ENCODE measurements at places on chromosomes 11 and 22.

DNA sequence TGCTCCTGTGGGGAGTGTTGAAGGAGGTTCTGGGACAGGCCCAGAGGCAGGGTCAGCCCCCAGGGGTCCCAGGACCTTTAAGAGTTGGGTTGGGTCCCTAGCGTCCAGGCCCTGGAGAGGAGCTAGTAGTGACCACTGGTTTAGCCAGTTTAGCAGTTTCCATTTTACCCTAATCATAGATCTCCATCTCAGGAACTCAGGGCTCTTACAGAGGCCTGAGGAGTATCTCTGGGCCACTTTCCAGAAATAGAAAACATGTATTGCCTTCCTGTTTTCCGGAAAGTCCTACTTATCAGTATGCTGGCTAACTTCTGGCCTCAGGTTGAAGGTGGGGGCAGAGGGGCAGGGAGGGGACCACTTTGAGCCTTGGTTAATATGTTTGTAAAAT is 13.5 kb downstream of the NCF4 start:
- no peak for DNase-seq

DNA sequence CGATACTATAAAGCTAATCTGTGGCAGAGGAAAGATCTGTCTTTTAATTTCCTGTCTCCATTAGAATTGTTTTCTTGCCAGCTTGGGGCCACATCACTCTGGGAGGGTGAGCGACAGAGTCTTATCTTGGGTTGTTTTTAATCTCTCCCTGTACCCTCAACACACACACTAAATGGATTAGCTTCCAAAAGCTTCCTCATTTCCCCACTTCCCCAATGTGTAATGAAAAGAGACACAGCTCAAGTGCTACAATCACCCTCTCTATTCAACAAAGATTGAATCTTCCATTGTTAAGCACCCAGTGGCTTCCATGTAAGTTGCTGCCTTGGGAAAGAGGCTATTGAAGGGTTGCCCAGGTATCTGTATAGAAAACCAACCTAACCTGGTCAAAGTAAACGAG is 6.1 kb upstream of the ASCL3 start:
- DNase-seq = no peak

DNA sequence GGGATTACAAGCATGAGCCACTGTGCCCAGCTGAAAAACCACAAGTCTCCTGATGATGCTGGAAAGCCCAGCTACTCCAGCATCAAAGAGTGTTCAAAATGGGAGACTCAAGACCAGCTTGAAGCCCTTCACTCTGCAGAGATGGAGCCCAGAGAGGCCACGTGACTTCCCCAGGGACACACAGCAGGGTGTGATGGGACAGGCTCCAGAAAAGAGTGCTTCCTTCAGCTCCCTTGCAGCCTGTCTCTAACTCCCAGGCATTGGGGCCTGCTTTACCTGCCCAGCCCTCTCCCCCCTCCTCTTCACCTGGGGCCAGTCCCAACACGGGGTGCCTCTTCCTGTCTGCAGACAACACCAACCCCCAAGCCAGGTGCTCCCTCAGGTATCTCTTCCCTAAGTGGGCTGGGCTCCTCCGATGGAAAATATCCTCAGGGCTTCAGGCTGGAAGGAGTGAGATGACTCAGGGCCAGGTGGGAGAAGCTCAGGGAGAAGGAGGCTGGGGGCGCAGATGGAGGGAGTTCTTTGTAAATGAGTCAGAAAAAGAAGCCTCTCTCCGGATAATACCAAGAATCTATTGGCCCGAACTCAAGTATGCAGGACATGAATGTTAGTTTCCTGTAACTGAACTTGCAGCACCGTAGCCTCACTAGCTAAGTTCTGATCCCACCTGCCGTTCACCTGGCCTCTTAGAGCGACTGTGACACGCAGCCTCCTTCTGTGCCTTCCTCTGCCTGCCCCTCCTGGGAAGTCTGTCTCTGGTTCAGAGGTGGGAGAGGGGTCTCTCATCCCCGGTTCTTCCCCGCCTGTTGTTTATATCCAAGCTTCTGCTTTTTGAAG is 326.6 kb downstream of the MN1 start:
- DNase-seq = no peak

DNA sequence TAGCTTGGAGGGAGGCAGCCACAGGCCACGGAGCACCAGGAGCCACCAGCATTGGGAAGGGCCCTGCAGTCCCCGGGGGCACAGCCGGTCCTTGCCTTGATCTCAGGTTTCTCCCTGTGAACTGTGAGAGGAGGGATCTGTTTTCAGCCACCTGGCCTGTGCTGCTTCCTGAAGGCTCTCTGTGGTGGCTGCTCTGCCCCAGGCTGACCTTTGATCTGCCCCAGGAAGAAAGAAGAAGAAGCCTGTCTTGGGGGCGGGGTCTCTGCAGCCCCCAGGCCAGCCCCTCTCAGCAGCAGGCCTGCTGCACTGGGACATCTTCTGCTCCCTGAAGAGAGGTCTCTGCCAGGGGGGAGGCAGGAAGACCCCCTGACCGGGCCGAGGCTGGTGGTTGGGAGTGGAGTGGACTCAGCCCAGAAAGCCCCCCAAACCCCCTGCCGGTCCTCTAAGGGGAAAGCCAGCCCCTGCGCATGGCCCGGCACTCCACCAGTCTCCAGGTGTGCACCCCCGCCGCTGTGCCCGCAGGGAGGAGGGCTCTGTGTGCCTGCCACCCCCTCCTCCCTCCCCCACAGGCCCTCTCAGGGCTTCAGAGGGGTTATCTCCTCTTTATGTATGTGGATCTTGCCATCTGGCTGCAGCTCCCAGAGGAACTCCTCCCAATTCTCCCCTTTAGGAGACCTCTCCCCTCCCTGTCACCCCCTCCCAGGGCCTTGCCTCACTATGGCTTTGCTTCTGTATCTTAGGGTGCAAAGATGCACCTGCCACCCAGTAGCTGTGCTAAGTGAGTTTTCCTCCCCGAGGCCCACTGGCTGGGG is 675.3 kb downstream of the BRD1 start:
- DNase-seq = no peak

- DNase-seq = no peak
Measured at GRCh38 chr11:46759196-46759595, 40.2 kb downstream of the F2 start.

- no peak for DNase-seq
Measured at GRCh38 chr22:43528601-43529360, 117.0 kb downstream of the MPPED1 start.

DNA sequence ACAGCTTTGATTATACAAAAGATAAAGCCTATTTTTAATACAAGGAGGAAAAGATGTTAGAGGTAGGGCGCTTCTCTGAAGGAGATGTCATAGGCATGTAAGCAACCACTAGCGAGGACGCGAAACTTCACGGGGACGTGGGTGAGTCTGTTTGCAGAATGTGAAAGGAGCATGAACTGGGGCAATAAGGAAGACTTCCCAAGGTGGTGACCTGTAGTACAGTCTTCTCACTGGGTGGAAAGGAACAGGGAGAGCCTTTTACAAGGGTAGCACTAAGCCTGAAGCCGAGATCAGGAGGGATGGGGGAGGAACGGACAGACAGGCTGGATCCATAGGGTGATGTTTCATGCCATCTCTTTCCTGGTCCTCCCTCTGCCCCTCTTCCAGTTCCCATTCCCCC is 10.0 kb upstream of the MICAL2 start:
- DNase-seq = no peak

DNA sequence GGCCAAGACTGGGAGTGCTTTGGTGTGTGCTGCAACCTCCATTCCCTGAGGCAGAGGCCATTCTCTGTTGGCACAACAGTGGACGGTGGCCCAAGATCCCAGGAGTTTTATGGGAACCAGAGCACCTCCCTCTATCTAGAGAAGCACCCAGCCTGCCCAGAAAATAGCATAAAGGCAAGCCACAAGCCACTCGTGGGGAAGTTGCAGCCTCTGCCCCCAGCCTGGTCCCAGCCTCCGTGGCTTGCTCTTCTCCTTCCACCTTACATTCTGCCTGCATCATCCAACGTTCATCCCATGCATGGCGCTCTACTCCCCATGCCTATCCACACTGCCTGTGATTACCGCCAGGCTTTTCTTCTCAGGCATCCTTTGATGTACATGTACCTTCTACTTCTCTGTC is 15.8 kb downstream of the IL17RA start:
- no peak for DNase-seq

DNA sequence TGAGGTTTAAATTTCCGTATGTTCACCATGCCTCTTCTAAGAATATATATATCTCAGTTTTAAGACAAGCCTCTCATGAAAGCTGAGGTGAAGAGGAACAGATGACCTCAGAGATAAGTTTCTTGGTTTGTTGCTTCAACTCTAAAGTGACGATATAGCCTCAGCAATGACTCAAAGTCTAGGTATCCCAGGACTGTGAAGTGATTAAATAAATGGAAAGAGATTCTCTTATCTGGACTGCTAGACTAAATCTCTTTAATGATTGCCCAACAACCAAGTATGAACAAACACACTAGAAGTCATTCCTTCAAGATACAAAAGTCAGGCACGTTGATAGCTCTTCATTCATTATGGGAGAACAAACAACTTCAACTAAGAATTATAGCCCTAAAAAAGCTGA is 15.3 kb downstream of the CADM1 start:
- DNase-seq = no peak

GRCh38 chr11:3220101-3220500 is 1.5 kb upstream of the MRGPRG start:
- no peak for DNase-seq

- DNase-seq = peak; percentile 32
Measured at GRCh38 chr11:118939953-118940598, 14.3 kb upstream of the BCL9L start.

DNA sequence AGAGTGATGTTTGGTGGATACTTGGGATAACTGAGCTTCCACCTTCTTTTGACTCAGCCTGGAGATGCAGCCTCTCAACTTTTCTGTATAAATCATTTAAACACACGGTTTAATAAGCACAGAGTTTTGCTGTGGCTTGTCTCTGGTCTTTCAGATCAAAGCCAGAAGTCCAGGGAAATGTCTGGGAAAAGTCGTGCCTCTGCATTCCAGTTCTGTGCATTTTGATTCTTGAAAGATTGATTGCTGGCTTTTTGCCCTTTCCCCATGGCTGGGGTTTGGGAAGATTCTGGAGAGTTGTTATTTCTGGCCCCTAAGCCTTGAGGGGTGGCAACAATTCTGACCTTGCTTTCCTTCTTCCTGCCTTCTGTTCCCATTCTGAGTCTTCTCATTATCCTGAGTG is 154.1 kb downstream of the COMMD9 start:
- no peak for DNase-seq

- no peak for DNase-seq
Measured at GRCh38 chr11:132414451-132414850, 1044.0 kb downstream of the NTM start.

- no peak for DNase-seq
Measured at GRCh38 chr11:5336331-5336730, 7.0 kb downstream of the OR51B5 start.

GRCh38 chr11:92675303-92675702 is 294.1 kb upstream of the MTNR1B start:
- no peak for DNase-seq

DNA sequence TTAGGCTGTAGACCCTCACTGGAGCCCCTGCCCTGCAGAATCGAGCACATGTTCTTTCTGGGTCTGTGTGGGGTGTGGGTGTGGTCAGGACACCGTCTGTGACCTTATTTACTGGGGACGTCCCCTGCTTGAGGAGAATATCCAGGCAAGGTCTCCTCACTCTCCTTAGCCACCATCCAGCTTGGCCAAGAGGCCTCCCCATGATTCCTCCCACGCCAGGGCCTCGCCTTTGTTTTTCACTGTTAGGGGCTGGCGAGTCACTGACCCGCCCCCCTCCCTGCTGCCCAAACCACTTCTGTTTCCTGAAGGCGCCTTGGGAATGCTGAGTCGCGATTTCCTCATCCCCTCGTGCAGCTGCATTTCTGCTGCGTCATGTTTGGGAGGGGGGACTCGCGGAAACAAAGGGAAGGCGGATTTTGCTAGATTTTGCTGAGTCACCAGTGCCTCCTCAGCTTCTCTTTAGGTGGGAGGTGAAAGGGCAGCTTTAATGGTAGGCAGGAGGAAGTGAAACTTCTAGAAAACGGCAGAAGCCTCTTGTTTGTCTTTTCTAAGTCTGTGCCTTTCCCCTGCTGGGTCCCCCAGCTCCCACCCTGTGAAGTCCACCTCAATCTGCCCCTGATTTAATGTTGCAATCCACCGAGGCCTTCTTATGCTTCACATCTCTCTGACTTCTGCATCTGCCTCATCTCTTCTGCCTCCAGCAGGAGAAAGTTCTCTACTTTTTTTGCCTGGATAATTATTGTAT is 4.0 kb upstream of the HMOX1 start:
- DNase-seq = no peak

GRCh38 chr11:27754035-27755017 is 54.1 kb upstream of the BDNF start:
- no peak for DNase-seq

GRCh38 chr11:44687388-44687787 is 39.4 kb upstream of the TSPAN18 start:
- no peak for DNase-seq

GRCh38 chr11:14232652-14233051 is 126.3 kb downstream of the RRAS2 start:
- DNase-seq = no peak

- DNase-seq = no peak
Measured at GRCh38 chr11:69899957-69900821, 81.0 kb upstream of the FGF3 start.

DNA sequence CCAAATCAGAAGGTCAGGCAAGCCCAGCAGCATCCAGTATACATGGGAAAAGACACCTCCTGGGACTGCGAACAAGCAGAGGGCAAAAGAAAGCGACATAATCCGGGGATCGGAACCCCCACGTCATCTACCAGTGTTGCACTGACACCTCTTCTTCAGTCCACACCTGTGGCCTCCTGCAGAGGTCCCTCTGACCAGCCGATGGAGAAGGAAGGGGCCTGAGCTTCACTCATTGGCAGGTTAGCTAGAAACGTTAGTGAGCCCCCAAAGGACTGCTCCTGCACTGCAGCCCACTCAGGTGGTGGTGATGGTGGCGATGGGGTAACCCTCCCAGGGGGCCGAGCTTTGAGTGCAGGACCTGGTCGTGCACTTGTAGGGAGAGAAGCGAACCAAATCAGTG is 22.1 kb downstream of the ASCL2 start:
- no peak for DNase-seq

GRCh38 chr11:86676010-86676409 is 3.6 kb upstream of the ME3 start:
- DNase-seq = no peak

DNA sequence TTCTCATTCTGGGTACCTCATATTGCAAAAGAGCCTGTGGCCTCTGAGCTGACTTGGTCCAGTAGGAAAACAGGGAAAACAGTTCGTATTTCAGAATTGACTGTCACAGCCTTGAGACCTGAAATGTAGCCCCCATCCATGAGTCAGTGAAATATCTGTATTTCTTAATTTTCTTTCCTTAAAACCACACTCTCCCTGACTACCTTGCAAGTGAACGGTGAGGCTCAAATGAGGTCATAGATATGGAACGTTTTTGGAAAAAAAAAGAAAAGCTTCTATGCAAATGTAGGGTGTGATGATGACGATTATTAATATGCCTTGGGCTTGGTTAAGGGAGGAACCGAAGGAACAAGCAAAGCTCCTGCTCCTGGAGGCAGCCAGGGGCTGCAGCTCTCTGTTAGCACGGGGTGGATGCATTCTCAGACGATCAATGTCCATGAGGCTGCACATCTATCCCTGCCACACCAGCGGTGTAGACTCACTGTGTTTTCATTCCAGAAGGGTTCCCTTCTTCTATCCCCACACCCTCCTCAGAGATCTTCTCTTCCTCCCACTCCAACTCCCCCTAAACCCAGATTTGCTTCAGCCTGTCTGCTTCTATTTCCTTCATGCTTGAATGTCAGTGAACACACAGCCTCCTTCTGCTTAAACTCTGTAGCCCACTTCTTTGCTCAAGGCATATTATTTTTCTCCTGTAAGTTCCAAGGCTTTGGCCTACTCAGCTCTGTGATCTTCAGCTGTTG is 29.2 kb upstream of the SCN3B start:
- DNase-seq = no peak
